ENCODE measurements at places on chromosomes 13 and 19.

DNA sequence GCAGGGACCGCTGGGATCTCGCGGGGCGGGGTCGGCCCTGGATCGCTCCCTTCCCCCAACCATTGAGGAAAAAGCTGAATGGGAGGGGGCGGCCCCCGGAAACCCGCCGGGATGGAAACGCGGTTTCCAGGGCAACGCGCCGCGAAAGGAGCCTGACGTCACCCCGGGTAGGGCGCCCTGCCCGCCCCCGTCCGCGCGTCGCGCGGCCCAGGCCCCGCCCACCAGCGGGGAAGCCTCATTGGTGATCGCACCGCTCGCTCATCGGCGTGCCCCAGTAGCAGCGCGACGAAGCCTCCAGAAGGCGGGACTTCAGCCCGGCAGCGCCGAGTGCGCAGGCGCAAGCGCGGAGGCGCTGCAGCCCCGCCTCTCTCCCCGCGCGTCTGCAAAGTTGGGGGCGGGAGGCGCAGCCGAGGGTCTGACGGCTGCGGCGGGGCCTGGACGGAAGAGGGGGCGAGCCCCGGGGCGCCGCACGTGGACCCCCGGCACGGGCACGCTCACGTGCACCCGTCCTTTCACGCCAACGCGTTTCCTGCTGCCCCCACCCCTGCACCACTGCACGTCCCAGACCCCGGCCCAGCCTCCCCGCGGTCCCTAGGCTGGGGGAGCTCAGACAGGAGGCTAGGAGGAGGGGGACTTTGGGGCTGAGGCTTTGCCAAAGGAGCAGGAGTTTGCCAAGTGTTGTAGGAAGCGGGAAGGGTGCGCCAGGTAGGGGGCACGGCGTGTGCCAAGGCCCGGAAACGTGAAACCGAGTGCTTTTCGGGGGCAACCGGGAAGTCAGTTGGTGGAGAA is 8.2 kb upstream of the CIRBP start:
- DNase-seq: peak; percentile 81

DNA sequence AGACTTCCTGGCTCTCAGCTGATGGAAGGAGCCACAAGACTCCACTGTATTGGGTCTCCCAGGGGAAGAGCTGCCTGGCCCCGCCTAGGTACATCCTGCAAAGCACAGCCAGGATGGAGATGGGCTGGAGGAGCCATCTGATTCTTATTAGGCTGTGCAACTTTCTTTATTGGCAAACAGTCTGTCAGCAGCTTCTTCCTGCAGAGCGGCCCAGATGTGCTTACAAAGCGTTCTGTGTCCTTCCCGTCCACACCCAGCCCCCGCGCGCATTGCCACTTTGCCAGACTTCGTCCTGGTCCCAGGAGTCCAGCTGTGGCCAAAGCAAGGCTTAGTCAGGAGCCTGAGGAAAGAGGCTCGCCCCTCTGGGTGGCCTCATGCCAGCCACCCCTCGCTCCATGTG is 409.3 kb downstream of the ZNF536 start:
- no peak for DNase-seq

- no peak for DNase-seq
Observed at GRCh38 chr13:106499896-106500295, 35.6 kb downstream of the EFNB2 start.

GRCh38 chr19:42198676-42199439 is 18.6 kb downstream of the DEDD2 start:
- no peak for DNase-seq

Data from NCI-H1048 (cell line).